ENCODE measurements at places on chromosomes 3 and 15. TPM values are rescaled to one million over a fixed set of nuclear protein-coding genes. Genes with fewer than 3 reads are reported as not detected.

- DNase-seq: no peak
Observed at GRCh38 chr3:94440767-94441493, 378.1 kb downstream of the NSUN3 start.

DNA sequence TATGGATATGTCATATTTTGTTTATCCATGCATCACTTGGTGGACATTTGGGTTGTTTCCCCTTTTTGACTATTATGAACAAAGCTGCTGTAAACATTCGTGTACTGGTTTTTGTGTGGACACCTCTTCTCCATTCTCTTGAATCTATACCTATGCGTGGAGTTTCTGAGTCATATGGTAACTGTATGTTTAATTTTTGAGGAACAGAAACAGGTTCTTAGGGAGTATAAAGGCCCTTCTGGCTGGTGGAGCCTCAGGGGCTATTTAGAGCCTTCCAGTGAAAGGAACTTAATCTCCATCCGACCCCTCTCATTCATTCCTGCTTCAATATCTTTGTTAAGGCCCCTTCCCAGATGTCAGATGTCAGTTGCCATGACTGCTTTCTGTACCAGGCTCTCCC is 14.1 kb upstream of the CTXND1 start:
- no peak for DNase-seq

GRCh38 chr3:58043933-58044332 is 35.7 kb downstream of the FLNB start:
- no peak for DNase-seq

DNA sequence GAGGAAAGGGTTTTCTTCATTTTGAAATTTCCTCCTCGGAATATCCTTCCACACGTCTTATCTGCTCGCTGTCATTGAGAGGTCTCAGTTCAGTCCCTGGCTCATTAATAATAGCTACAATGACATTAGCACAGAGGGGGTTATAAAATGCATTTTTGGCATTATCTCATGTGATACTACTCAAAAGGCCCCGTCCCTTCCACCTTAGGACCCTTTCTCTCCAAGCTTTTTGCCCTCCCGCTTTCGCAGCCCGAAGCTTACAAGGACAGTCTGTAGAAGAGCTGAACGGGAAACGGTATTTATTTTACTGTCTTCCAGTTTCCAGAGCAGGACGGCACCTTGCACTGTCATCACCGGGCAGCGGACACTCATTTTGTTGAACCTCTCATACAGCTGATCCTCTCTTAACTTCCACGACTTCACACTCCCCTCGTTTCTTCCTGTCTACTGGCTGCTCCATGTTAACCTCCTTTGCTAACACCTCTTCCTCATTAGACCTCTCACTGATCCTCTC is 5.6 kb upstream of the PLEKHO2 start:
- no peak for DNase-seq

DNA sequence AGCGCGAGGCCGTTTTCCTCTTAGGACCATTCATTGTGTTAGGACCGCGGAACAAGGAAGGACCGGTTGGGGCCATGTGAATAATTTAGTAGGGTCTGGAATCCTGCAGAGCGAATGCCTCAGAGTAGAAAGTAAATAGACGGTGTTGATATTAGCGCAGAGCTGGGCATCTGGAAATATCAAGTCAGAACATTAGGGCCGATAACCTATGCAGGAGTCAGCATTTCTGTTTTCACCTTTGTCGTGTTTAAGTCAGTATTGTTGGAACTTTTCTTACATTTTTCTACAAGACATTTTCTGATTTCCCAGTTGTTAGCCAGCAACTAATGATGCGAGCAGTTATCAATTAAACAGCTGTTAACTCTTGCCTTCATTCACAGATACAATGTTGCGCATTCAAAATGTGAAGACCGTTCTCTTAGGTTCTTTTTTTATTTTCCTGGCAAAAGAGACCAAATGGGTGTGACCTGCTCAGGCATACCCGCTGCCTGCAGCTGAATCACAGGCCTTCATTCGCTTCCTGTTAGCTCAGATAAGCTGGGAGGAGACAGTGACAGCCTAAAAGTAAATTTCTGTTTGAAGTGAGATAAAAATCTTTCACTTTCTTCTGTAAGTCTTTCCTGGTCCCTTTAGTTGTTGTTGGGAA is 966 bp upstream of the PKM start:
- DNase-seq: no peak

GRCh38 chr3:67118122-67118521 is 120.0 kb downstream of the KBTBD8 start:
- no peak for DNase-seq

GRCh38 chr3:94114666-94115065 is 51.8 kb downstream of the NSUN3 start:
- DNase-seq: no peak

DNA sequence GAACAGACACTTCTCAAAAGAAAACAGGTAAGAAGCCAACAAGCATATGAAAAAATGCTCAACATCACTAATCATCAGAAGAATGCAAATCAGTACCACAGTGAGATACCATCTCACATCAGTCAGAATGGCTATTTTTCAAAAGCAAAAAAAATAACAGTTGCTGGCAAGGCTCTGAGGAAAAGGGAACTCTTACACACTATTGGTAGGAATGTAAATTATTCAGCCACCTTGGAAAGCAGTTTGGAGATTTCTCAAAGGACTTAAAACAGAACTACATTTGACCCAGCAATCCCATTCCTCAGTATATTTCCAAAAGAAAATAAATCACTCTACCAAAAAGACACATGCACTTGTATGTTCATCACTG is 95.6 kb downstream of the APBA2 start:
- no peak for DNase-seq

GRCh38 chr15:93779341-93779740 is 452.0 kb upstream of the MCTP2 start:
- no peak for DNase-seq

The TPRG1 gene
- total RNA-seq: 2.7 TPM

The TEX55 gene
- total RNA-seq: not detected

The HIGD2B gene
- total RNA-seq: not detected

The C3orf85 gene
- not detected for total RNA-seq

The CYP19A1 gene
- total RNA-seq: 0.50 TPM

The ESYT3 gene
- total RNA-seq: 5.3 TPM

Measured in kidney (tissue), 22 donors.